ENCODE measurements at places on chromosomes 7 and 10.

DNA sequence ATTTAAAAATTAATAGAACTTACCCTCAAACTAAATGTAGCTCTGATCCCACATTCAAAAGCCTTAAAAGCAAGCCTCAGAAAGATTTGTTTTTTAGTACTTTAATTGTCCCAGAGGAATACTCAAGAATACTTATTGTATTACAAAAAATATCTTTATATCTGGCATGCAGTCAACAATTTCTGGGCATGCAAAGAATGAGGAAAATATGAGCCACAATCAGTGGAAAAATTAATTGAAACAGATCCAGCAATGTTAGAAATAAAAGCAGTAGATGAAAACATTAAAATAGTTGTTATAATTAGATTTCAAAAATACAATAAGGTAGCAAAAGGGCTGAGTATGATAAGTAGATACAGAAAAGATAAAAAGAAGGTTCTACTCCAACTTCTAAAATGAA is 154.7 kb downstream of the PON1 start:
- no peak for DNase-seq

DNA sequence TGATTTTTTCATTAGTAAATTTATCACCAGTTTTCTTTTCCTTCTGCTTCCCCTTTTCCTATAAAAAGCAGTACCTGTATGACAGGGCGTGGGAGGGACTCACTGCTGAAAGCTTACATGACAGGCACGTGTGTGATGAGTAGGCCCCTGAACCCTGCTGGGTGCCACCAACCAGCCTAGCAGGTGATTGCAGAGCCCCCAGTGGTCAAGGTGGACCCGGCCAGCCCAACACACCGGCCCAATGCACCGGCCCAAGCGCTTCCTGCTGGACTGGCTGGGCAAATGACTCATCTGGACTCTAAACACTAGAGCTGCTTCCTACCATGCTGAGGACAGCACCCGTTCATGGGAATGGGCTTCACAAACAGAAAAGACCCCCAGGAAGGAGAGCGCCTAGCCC is 89.8 kb upstream of the TMEM72 start:
- no peak for DNase-seq

DNA sequence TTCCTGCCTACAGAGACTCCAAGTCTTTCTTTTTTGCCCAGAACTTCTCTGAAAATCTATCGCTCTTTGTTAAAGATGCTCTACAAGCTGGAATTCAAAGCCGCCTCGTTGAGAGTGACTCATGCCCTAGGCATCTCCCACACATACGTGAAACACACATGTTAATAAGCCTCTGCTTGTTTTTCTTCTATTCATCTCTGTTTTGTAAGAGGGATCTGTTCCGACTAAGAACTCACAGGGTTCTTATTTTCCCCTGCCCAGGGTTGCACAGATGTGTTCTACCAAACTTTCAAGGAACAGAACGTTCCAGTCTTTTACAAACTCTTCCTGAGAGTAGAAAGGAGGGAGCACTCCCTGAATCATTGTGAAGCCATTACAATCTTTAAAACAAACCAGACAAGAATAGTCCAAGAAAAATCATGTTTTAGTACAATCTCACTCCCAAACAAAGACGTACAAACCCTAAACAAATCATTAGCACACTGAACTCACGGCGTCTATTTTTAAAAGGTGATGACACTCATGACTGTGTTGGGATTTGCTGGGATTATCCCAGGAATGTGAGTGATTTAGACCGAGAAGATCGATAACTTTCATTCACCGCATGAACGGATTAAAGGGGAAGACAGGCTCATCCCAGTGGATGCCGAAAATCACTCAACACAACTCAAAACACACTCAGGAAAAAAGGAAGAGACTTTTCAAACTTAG is 55.3 kb upstream of the INPP5A start:
- peak; percentile 80 for DNase-seq

DNA sequence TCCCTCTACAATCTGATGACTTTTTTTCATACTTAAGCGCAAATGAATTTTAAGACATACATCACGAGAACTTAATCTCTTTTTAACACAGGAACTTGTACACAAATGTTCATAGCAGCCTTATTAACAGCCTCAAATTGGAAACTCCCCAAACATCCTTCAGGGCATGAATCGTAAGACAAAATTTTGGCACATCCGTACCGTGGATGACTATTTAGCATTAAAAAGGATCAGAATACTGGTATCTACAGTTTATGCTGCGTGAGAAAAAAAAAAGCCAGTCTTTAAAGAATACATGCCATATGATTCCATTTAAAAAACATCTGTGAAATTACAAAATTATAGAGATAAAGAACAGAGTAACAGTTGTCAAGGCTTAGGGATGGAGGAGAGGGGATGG is 46.8 kb downstream of the PDE1C start:
- DNase-seq: no peak

DNA sequence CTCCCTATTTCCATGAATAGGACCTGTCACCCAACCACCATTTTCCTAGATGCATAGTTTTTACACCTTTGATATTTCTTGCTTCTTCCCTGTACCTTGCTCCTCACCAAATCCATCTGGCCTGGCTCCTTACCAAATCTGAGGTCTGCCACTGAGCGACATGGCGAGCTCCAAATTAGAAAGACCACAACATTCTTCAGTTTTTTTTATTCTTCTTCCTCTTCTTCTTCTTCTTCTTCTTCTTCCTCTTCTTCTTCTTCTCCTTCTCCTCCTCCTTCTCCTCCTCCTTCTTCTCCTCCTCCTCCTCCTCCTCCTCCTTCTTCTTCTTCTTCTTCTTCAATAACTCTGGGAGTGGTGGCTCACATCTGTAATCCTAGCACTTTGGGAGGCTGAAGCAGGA is 7.1 kb downstream of the CPED1 start:
- DNase-seq: no peak

DNA sequence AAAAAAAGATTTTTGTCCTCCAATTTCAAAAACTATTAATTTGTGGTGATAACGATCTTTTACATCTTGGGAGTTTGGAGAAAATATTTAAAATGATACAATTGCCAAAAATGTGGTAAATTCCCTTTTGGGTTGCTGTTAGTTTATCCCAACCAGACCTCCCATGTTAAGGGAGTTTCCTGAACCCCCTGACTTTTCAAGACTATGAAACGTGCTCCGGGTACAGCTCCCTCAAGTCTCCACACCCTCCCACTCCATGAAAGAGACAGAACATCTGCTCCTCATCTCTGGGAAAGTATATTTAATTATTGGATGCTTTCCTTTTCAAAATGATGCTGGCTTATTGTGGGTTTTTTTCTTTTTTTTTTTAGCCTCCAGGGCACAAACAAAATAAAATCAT is 534.6 kb upstream of the NRP1 start:
- DNase-seq: no peak

DNA sequence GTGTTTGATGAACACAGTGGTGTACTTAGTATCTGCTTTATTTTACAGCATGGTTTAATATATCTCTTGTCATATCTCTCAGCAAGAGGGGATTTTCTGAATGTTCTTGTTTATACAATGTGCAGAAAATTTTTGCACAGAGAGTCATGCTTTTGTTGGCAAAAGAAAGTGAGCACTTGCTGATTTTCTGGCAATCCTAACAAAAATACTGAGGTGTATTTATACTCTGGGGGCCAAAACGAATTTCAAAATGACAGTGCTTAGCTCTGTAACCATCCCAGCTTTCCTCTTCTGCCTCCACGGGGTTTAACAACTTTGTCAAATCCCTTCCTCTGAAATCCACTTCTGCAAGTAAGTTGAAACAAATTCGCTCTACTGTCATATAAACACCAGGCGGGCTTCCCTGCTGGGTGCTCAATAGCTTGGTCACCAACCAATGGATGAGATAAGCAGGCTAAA is 169.2 kb downstream of the NOC3L start:
- peak; percentile 12 for DNase-seq

GRCh38 chr7:151660141-151660540 is 140.4 kb upstream of the RHEB start:
- no peak for DNase-seq

DNA sequence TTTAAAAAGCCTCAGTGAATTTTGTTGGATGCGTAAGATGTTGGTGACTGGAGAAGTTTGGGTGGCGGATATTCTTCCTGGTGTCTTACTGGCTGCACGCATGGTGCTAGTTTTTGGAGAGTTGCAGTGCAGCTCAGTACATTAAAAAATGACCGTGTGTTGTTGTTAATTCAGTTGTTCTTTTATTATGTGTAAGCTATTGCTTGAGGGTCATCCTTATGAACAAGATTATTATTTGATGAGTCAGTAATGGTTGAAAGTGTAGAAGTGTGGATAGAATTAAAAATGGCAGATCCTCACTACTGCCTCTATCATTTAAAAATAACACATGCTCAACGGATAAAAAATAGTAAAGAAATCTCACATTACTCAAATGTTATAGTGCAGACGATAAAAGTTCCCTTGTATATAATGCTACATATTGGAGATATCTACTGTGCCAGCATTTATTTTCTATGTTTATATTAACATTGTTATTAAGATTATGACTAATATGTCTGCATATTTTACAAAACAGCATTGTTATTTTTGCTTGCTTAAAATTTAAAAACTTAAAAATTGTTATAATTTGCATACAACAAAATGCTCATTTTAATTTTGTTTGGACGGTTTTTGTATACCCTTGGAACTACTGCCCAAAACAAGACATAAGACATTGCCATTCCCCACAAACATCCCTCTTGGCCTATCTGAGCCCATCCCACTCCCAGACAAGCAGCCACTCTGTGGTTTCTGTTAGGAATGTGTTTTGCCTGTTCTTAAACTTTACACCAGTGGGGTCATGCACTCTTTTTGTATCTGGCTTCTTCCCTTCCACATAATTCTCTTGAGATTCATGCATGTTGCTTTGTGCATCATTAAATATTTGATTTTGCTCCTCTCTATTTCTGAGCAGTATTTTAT is 142.0 kb downstream of the DOCK1 start:
- peak; percentile 39 for DNase-seq

GRCh38 chr7:45048748-45049147 is 40.0 kb downstream of the NACAD start:
- no peak for DNase-seq

DNA sequence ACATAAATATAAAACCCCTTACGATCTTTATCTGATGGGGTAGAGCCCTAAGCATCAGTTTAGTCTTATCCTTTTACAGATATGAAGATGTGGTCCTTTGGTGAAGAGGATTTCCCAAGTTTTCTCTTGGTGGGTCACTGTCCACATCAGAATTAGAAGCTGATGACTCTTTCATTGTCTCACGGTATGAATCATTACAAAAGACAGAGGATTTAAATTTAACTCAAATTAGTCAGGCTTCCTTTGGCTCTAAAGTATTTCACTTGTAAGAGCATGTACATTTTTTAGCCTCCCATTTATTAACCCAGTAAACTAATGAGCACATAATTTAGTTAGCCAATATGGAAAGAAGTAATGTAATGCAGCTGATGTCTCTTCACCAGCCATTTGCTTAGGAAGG is 49.9 kb upstream of the TMEM26 start:
- peak; percentile 4 for DNase-seq

DNA sequence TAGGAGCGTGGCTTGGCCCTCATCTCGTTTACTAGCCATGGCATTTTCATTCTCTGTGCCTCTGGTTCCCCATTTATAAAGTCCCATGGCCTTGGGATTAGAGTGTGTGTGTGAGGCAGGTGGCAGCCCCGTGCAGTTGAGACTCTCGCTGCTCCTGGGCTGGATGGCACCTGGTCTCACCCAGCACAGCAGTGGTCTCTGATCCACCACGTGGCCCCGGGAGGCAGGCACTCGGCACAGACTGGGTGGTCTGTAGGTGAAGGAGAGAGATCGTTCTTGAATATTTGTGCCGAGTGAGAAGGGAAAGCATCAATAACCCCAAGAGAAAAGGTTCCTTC is 50.4 kb downstream of the CALML3 start:
- DNase-seq: no peak

DNA sequence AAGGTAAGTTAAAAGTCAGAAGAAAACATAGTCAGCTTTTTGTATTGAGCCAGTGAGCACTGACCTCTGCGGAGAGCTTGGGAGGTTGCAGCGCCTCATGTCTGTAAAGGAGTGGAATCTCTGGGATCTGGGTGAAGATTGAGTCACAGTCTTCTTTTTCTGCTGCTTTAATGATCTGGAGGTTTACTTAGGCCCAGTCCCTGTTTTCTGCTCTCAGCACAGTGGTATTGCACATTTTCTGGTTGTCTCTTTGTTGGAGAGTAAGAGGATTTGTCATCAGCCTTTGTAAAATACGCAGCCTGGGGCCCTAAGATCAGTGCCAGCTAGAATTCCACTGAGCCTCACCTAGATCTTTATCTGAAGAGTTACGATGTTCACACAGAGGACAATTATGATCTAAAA is 58.3 kb upstream of the GJD4 start:
- DNase-seq: no peak

GRCh38 chr10:127441350-127442219 is 107.5 kb upstream of the NPS start:
- DNase-seq: no peak

DNA sequence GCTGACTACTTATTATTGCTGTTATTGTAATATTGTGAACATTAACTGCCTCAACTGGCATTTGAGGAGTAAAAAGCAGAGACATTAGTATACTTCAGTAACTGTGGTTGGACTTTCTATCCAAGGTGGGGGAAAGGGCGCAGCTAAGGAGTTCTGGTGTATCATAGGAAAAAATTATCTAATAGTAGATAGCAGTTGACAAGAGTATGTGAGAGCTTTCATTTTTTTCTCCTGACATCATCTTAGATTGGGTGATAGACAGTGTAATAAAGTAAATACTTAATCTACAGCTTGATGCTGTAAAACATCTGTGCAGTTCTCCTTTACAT is 68.9 kb downstream of the PHTF2 start:
- DNase-seq: peak; percentile 7

- peak; percentile 28 for DNase-seq
Observed at GRCh38 chr7:16695621-16696237, 49.7 kb downstream of the BZW2 start.

GRCh38 chr7:29843093-29843492 is 36.8 kb downstream of the WIPF3 start:
- no peak for DNase-seq

GRCh38 chr7:70285187-70285586 is 686.9 kb downstream of the AUTS2 start:
- DNase-seq: no peak

DNA sequence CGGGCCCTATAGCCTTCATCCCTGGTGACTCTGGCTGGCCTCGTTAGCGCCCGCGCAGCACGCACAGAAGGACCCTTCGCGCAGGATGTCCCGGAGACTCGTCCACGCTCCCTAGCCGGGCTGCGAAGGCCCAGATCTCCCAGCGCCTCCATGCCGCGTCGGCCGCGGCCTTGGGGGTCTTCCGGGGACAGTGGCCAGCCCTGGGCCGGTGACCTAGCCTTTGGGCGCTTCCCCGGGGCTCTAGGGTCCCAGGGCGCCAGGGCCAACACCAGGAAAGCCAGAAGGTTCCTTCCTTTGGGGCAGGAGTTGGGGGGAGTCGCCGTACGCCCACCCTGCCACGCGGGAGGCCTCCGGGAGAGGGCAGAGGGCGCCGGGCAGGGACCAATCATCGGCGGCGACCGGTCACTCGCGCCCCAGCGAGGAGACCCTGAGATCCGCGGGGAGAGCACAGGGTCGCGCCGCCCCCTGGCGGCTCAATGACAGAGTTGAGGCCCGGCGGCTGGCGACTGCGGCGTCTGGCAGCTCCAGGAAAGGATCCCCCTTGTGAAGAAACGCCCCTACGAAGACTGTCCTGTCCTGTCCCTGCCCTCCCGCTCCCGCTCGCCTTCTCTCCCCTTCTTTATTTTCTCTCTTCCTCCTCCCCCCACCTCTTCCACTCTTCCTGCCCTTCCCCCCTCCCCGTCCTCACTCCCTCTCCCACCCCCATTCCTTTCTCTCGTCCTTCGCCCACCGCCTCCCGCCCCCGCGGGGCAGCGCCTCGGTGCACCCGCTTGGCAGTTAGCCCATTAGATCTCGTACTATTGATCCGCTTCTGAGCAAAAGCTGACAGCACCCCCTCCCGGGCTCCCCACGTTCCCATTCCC is 62.3 kb upstream of the LBX1 start:
- peak; percentile 72 for DNase-seq

All from hepatic stellate cell (primary cell).